Omental fat pad (tissue), 4 donors: ENCODE measurements at places on chromosomes 7 and 10. TPM values are rescaled to one million over a fixed set of nuclear protein-coding genes. Genes with fewer than 3 reads are reported as not detected.

GRCh38 chr10:112243713-112244112 is 39.5 kb upstream of the TECTB start:
- DNase-seq: no peak

DNA sequence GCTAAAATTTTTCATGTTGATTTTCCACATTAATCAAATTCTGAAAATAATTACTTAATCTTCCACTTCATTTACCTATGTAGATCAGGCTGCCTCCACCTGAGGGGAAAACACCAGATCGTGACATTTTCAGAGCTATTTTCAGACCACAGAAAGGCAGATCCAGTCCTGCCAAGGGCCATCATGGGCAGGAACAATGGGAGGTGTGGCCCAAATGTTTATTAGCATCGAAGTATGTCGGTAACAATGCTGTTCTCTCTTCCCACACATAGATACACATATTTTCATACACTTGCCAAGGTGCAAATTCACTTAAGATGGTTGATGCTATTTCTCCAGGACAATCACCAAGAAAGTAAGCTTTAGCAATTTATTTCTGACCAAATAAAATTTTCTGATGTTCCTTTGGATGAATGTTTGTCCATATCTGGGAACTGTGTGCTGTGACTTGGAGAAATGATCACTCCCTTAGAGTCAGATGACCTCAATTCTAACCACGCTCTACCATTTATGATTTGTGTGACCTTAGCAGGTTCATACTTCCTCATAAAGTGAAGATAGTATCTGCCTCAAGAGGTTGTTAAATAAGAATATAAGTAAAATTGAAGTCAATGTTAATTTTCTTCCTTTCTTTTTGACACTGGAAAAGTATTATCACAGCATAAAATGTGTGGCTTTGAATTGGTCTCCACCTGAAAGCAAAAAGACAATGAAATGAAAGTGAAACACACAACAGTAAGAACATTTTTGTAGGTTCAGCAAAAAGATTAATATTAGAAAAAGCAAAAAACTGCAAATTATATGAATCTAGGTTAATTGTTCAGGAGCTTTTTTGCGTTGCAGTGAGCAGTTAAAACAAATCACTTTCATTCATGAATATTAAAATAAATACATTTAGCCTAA is 310.4 kb upstream of the PHF14 start:
- no peak for DNase-seq

DNA sequence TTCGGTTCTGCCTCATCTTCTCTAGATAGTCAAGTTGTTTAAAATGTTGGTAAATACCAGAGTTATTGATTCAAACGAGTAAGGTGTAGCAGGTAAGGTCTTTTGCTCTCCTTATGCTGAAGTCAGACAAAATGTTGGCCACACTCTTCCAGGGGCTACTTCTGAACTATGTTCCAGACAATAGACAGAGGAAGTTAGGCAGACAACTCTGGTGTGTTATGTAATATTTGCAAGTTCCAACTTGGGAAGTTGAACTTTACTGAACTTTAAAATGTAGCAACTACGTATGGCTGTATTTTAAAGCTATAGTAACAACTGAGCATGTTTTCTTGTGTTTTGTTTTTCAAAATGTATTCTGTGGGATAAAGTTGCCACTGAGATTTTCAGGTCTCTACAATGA is 125.7 kb upstream of the NEBL start:
- no peak for DNase-seq

DNA sequence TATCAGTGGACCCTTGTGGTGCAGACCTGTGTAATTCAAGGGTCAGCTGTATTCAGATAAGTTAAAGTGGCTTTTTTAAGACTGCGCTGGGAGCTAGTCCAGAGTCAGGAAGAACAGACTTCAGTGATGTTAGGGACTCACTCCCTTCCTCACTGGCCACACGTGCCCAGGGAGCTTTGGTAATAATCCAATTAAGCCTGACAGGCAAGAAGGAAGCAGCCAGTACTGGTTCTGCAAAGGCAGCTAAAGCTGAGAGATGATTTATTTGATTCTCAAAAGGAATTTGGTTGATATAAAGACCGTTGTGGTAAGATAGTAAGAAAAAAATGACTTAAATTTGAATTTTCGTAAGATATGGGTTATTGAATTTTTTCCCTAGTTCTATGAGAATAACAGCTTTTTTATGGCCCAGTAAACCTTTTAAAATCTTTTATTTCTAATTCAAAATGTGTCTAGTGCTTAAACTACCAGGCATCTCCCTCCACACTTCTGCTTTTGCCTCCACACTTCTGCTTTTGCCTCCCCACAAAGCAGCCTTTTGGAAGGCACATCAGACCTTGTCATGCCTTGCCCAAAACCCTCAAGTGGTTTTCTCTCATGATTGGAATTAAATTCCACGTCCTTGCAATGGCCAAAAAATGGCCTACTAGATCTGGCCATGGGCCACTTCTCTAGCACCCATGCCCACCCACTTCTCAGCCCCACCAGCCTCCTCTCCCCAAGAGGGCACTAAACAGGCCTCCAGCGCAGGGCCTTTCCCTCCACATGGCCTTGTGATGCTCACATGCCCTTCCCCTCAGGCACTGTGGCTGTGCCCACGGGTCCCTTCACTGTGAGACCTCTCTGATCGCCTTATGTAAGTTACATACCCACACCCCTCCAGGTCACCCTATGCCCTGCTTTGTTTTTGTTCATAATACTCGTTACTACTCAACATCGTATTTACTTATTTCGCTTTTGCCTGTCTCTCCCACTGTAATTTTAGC is 92.5 kb downstream of the POU6F2 start:
- no peak for DNase-seq

The CYP3A5 gene
- total RNA-seq: 7.7 TPM

DNA sequence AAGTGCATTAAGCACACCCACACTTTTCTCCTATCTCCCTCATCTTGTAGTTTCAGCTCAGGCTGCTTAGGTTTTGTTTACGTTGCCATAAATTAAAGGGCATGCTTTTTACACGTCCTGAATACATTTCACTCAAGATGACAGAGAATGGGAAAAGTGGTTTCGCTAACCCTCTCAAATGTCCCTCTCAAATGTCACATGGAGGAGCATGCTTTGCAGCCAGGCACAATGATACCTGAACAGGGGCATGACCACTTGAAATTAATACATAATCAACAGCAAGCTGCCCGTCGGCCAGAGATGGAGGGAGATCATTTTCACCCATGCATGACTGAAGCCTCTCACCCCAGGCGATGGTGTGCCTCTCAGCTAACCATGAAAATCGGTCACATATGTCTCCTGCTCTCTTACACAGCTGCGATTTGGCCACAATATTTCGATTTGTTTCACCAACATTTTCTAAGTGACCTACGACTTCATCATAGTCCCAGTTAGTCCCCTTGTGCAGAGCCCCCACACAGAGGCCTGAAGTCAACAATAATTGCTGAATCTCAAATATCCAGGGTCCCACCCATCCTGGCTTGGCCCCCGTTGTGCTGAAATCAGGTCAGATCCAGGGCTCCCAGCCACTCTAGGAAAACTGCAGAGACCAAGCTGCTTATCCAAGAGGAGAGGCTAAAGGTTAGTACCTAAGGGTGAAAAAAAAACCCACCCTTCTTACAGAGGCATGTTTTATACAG is 373.9 kb upstream of the NFE2L3 start:
- no peak for DNase-seq

DNA sequence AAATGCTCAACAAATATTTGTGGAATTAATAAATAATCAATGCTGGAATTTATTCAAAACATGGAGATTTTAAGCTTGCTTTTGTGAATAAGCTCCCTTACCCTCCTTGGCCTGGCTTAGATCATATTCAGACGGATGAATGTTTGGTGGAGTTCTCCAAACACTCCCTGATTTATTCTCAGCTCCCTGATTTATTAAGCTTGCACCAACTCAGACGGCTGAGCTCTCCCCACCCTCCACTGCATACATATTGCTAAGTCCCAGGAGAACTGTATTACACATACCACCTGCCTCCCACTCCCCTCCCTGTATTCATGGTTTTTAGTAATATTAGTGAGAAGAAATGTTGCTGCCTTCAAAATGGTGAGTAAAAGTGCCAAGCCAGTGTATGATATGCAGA is 1057.5 kb downstream of the SORCS3 start:
- no peak for DNase-seq

DNA sequence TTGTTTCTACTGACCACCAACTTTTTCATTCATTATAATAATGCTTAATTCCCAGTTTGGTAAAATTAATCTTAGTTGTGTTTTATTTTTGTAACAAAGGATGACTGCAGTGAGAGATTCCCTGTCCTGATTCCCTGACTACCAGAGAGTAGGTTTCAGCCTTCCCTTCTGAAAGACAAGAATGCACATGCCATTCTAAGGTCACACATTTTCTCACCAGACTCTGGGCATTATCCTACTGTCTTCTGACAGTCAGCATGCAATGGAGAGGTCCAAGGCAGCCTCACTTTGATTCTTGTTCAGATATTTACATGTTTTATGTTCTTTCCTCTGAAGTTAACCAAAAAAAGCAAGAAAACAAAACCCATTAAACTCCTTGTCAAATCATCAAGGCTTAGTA is 372.7 kb upstream of the CDC14C start:
- no peak for DNase-seq

The NUTM2E gene
- 0.65 TPM for total RNA-seq

DNA sequence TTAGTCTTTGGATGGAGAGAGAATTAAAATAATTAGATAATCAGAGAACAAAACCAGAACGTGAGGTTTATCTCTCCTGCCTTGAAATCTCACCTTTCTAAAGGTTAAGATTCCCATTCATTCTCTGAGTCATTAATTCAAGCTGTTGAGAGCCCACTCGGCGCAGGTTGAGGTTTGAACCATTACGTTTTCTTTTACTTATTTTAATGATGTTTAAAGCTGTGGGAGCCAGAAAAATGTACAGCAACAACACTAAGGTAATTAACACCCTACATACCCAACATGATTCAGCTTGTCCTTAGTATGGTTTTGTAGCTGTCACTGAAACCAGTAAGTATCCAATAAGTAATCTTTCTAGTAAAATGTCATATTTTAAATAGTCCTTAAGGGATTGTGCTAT is 153.0 kb upstream of the ANK3 start:
- no peak for DNase-seq

GRCh38 chr10:51667678-51668335 is 31.6 kb downstream of the CSTF2T start:
- DNase-seq: no peak

DNA sequence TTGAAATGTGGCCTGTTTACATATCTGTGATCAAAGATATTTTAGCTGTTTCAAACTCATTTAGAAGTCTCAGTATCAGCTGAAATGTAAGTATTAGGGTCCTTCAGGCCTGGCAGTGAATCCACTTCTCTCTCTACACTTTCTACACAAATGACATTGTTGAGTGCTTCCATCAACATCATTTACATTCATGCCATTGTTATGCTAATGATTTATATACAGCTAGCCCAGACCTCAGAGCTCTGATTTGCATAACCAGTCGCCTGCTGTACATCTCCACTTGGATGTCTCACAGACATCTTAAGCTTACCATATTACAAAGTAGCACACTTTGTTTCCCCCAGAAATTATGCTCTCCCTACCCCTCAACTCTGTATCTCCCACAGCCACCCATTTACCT is 71.6 kb downstream of the GSDME start:
- no peak for DNase-seq

GRCh38 chr10:15182540-15183207 is 14.2 kb upstream of the NMT2 start:
- no peak for DNase-seq

The FAM25G gene
- not detected for total RNA-seq
